CD8-positive, alpha-beta memory T cell (primary cell): ENCODE measurements at places on chromosomes 2 and 18.

GRCh38 chr2:73993778-73994177 lies 9.1 kb downstream of the TET3 start:
- no peak for DNase-seq

DNA sequence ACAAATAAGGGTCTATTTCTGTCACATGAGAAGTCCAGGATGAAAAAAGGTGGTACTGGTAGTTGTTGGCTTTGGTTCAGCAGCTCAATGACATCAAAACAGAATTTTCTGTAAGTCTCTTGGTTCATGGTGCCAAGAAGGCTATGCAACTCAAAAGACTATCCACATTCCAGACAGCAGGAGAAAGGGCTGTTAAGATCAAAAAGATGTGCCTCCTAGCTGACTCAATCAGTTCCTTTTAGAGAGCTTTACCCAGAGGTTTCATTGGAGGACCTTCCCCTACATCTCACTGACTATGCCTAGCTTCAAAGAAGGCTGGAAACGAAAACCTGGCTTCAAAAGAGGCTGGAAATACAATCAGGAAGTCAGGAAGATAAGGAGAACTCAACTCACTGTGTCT lies 98.0 kb downstream of the DYM start:
- no peak for DNase-seq

GRCh38 chr2:232629129-232629475 lies 4.3 kb upstream of the EFHD1 start:
- DNase-seq = no peak

GRCh38 chr2:136399667-136400289 lies 281.8 kb upstream of the CXCR4 start:
- no peak for DNase-seq

DNA sequence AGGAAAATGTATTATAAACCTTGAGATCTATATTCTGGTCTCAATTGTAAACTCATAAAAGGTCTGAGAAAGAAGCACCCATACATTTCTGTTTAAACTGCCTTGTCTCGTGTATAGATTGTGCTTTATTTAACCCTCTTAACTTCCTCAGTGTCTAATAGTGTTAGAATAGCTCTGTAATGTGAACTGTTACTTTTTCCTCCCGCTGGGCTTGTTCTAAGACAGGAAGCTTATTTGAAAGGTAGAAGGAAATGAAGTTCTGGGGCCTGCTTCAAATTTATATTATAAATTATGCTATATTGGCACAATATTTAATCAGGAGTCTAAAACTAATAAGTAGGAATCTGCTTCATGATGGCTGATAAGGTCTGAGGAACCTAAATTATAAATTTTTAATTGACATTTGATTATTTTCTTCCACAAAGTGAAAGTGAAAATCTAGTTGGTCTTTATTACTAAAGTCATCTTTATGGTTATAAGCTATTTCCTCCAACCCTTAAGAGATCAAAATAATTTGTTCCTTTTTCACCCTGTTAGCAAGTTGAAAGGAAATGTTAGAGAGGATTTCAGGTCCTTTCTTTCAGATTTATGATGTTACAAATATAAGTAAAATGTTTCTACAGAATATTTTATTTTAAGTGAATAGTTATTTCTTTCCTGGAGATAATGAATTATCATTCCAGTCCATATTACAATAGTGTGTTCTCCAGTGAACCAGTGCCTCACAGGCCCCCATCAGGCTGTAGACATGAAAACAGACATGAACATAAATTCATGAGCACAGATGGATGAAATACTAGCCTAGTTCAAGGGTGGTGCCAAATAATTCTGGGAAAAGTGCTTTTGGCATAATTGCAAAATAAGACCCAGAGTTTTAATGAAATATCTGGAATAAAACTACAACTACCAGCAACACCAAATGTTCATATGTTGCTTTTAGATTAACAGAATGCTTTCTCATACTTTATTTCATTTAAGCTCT lies 7.9 kb downstream of the MFSD6 start:
- no peak for DNase-seq

- no peak for DNase-seq
Measured at GRCh38 chr2:28707592-28707991, 44.0 kb upstream of the PPP1CB start.

DNA sequence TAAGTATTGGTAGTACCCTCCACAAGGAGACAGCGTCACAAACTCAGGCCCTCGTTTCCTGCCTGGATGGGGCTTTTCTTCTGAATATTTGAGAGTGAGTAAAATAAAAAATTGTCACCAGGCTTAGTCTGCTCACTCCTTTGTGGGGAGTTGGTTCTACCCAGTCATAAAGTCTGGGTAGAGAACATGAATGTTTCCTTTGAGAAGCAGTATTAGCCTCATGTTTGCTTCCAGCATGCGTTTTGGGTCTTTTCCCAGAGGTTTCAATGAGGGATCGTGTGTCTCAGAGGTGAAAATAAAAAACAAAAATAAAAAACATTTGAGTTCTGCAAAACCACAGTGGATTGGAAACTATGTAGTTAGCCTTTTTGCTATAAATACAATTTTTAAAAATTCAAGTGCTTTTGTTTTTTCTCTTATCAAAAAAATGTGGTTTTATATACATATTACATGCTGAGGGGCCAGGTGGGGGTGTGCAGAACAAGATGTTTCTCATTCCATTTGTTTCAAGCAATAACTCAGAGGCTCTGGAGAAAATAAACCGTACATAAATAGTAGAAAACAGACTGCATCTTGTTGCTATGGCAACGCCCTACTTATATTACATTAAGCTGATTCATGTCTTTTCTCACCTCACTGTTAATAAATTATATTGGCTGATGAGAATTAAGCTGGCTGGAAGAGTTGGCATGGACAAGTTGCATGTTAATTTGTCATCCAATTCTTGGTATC lies 225.4 kb upstream of the FBXO11 start:
- DNase-seq = no peak

DNA sequence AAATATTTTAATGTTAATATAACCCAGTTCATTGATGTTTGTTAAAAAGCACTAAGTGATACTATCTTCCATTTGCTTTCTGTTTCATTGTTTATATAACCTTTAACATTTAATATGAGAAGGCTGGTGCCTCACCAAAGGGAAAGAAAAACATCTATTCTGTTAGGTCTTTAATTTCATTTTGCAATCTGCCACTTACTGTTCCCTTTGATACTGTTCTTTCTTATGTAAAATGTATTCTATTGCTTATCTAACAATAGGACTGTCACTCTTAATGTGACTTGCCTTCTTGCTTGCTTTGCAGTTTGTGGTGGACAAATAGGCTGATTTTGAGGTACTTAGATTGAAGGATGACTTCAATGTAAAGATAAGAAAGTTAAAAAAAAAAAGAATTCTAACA lies 1666.1 kb upstream of the DDX18 start:
- no peak for DNase-seq

DNA sequence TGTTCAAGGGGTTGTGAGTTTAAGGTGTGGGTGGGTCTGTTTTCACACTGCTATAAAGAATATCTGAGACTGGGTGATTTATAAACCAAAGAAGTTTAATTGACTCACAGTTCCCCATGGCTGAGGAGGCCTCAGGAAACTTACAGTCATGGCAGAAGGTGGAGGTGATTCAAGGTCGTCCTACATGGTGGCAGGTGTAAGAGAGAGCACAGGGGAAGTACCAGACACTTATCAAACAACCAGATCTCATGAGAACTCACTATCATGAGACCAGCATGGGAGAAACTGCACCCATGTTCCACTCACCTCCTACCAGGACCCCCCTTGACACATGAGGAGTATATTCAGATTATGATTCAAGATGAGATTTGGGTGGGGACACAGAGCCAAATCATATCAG lies 38.0 kb downstream of the RHBDD1 start:
- DNase-seq = no peak

DNA sequence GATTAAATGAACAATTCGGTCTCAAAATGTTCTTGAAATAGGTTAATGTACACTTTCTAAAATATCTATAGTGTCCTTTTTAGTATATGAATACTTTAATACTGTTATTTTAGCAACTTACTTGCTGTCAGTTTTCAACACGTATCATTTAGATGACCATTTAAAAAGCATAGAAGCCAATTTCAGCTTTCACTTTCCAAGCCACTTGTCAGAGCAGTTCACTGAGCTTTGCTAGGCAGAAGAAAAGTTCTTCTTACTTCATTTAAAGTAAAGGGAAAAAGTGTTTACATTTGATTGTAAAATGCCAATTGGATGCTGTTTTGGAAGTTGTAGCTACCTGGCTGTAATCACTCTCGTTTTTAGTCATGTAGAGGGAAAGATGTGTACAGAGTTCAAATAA lies 126.0 kb downstream of the KCNH7 start:
- DNase-seq = no peak

GRCh38 chr18:74268175-74268574 lies 23.6 kb downstream of the CYB5A start:
- DNase-seq = no peak

DNA sequence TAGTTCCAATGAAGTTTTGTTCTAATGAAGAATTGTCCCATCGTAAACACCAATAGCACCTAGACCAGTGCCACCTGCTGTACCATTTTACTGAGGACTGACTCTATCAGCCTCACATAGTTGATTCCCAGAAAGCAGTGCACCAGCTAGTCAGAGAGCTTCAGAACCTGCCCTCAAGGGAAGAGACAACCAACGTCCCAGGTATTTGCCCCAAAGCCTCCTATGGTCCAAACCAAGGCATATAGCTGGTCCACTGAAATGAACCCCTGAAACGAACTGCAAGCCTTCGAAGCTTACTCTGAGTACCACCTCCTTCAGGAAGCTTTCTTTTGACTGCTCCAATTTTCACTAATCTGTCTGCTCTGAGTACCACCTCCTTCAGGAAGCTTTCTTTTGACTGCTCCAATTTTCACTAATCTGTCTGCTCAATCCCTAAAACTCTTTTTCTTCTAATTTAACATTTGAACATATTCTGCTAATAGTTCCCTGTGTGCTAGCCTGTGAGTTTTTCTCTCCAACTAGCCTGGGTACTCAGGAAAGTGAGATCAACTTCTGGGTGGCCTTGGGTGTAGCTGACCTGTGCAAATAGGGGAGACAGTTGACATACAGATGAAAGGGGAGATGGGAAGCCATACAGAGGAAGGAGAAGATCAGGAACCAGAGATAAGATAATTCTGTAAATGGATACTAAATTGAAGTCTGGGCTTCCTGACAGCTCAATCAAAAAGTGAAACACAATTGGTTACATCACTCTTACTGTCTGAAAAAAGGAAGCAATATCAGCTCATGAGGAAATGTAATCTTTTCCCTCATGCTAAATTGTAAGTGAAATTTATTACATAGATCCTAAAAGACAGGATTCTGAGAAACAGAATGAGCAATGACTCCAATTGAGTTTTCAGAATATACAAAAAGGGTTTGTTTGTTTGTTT lies 33.5 kb upstream of the EML4 start:
- DNase-seq = no peak

GRCh38 chr18:3209859-3210569 lies 9.8 kb downstream of the MYOM1 start:
- DNase-seq = no peak
